ENCODE measurements at places on chromosomes 2 and 18.

GRCh38 chr2:222115296-222115695 lies 183.5 kb downstream of the PAX3 start:
- DNase-seq = no peak

- no peak for DNase-seq
Measured at GRCh38 chr2:36753706-36754221, 57.3 kb downstream of the VIT start.

DNA sequence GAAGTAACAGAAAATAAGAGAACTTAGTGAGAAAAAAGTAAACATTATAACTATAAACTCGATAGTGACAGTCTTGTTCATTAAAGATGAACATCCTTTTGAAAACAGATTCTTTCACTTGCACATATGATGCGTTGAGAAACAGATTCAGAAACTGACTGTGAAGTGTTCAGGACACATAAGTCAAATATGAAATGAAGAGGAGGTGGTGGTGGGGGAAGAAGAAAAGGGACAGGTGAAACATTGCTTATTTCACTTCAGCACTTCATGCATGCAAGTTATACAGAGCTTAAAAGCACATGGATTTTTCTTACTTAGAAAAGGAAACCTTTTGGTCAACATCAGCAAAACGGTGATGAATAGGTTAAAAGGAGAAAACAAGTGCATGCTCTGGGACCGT lies 42.5 kb downstream of the STAT4 start:
- DNase-seq = no peak

- no peak for DNase-seq
Measured at GRCh38 chr2:162433491-162433890, 89.6 kb downstream of the GCA start.

GRCh38 chr18:35610089-35610488 lies 28.5 kb downstream of the GALNT1 start:
- DNase-seq = no peak

DNA sequence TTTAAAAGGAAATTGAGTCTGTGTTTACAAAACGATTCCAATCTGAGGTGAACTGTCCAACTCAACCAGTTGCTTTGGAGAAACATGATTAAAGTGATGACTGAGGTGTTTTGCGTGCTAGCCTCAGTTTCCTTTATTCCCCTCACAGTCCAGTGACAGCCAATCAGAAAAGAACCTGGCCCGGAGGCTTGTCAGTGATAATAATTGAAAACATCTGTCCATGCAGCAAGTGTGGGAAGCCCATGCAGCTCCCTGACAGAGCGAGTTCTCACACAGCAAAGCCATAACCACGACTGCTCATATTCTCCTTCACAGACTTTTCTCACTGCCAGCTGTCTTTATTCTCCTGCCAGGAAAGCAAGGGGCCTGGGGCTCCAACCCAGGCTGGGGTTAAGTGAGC lies 613.4 kb downstream of the ARHGAP15 start:
- no peak for DNase-seq

GRCh38 chr2:40201425-40201824 lies 250.5 kb downstream of the SLC8A1 start:
- DNase-seq = no peak

GRCh38 chr2:9164112-9164608 lies 42.5 kb upstream of the ASAP2 start:
- no peak for DNase-seq

- peak; percentile 47 for DNase-seq
Measured at GRCh38 chr2:204177977-204178522, 241.5 kb downstream of the ICOS start.

DNA sequence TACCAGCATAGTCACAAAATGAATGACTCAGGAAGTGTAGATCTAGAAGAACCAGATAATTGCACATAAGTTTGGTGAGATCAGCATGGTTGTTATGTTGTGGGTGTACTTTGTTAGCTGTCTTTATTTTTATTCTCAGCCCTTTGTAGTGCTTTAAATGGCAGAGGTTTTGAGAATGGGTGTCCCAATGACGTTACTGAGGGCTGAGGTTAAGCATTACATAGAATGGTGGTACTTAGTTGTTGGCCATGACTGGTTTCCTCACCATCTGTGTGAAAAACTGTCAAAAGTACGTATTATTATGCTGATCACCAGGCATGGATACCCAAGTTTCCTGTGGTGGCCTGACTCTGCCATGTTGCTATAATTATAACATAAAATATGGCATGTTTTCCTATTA lies 165.8 kb downstream of the UBE2E3 start:
- no peak for DNase-seq

- DNase-seq = no peak
Measured at GRCh38 chr2:170207901-170208300, 30.0 kb downstream of the MYO3B start.

- DNase-seq = no peak
Measured at GRCh38 chr2:30661173-30662107, 145.8 kb downstream of the CAPN13 start.

- DNase-seq = peak; percentile 58
Measured at GRCh38 chr2:88831792-88832248, 140.3 kb downstream of the RPIA start.

DNA sequence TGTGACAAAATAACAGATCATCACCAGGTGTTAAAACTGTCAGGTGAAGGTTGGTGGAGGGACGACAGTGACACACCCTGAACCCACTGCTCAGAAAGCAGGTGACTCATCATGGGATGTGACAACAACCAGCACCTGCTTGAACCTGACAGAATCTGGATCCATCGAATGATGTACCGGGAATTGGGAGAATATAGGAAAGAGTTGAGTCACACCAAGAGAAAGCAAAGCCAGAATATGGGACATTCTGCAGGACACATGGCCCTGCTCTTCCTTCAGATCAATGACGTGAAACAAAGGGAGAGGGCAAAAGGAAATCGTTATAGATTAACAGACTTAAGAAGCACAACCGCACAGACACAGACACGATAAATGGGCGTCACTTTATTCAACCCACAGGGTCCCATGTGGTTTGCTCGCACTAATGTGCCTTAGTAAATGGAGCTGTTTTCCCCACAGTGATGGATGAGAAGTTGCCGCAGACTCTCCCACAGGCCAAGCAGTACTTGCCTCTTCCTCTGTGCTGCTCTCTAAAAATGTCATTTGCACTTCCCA lies 100.1 kb downstream of the CRACDL start:
- DNase-seq = no peak

DNA sequence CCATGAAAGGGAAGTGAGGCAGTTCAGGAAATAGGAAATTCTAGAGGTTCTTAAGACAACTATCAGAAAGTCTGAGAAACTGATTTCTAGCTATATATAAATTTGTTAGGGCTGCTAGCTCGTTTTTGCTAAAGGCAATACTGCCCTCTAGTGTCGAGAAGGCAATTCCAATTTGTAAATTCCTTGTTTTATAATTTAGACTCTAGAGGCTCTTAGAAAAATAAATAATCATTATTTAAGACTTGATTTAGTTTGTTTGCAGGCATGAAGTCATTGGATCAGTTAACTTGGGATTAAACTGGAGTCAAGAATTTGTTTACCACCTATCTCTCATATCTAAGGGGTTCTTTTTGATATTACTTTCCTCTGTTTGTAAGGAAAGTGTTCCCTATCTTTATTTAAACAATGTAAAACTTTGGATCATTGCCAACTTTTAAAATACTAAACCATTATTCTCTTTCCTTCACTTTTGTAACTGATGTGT lies 66.2 kb downstream of the ACVR2A start:
- peak; percentile 4 for DNase-seq

GRCh38 chr2:85154048-85154753 lies 21.0 kb downstream of the TCF7L1 start:
- no peak for DNase-seq

DNA sequence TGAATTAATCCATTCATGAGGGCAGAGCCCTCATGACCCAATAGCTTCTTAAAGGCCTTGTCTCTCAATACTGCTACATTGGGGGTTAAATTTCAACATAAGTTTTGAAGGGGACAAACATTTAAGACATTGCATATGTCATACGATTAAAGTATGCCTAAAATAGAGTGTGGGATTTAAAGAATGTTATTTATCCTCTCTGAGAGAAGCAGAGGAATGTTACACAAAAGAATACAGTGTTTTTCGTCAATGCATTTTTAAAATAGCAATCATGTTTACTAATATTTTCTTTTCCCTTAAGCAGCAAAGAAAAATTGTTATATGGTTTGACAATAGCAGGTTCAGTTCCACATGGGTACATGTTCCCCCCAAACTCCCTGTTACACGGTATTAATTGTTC lies 363.1 kb downstream of the NUP35 start:
- no peak for DNase-seq

DNA sequence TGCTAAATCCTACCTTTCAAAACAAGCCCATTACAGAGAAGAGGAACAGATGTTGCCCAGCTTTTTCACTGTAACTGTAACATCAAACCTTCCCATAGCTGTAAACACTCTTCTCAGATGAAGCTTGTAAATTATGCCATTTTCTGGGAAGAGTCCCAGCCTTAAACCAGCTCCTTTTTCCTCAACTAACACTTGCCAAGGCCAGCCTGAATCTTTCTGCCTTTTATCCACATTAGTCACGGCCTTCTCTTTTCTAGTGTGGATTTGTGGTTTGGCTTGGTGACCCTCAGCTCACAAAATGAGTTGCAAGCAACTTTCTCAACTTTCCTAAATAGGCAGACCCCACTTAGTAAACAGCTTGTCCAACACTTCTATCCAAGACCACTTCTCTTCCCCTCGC lies 90.2 kb downstream of the CABLES1 start:
- no peak for DNase-seq

DNA sequence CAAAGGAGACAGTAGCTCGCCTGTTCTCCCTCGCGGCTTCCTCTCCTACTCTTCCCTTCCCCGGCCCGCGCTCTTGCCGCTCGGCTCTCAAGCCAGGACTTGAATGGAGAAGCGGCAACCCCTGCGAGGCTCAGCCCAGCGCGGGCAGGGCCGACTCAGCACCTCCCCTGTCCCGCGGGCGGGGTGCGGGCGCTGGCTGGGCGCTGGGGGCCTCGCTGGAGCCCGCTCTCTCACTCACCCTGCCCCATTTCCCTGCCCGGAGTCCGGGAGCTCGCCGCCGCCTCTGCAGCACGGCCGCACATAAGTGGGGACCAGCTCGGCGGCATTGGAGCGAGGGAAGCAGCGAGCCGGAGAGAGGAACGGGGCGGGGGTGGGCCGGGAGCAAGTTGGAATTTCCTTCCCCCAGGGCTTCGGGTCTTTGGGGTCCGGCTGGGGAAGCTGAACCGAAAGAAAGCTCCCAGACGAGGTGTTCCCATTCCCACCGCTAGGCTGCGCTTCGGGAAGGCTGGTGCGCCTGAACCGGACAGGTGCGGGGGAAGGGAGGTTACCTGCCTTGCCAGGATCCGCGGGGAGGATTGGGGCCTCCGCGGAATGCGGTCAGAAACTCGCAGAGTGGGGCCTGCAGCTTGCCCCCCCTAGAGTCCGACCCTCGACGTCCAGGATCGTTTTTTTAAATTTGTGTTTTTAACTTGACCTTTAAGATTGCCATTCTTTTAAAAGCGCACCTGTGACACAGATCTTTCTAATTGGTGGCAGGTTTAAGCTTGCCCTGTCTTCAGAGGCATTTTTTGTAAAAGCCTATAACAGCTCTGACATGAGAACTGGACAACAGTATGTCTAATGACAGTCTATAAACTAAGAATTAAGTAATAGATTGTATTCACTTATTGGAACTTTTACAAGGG lies at the start of gene COBLL1:
COBLL1 (minus strand) TSS at position 105 of the 905 bp plus-strand sequence. CDS start 627 bp downstream, outside the sequence.
- DNase-seq = peak; percentile 52

DNA sequence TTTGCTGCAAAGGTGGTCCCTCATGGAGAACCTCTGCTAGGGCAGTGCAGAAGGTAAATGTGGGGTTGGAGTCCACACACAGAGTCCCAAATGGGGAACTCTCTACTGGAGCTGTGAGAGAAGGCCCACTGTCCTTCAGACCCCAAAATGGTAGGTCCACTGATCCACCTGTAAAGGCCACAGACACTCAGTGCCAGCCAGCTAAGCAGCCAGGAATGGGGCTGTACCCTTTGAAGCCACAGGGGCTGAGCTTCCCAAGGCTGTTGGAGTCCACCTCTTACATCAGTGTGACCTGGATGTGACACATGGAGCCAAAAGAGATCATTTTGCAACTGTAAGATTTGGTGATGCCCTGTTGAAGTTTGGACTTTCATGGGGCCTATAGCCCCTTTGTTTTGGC lies 252.4 kb upstream of the GULP1 start:
- DNase-seq = no peak

GRCh38 chr2:58539973-58540372 lies 298.8 kb upstream of the FANCL start:
- DNase-seq = no peak

GRCh38 chr2:101272045-101272784 lies 19.5 kb downstream of the CNOT11 start:
- DNase-seq = no peak
